ENCODE measurements at places on chromosomes 12 and 14. TPM values are rescaled to one million over a fixed set of nuclear protein-coding genes. Genes with fewer than 3 reads are reported as not detected.

Gene KCNK10
- not detected for total RNA-seq

- DNase-seq: no peak
These were observed 576.3 kb downstream of the KCNH5 start for GRCh38 chr14:62468946-62469345.

- no peak for DNase-seq
These were observed 65.7 kb downstream of the MOK start for GRCh38 chr14:102239231-102239630.

DNA sequence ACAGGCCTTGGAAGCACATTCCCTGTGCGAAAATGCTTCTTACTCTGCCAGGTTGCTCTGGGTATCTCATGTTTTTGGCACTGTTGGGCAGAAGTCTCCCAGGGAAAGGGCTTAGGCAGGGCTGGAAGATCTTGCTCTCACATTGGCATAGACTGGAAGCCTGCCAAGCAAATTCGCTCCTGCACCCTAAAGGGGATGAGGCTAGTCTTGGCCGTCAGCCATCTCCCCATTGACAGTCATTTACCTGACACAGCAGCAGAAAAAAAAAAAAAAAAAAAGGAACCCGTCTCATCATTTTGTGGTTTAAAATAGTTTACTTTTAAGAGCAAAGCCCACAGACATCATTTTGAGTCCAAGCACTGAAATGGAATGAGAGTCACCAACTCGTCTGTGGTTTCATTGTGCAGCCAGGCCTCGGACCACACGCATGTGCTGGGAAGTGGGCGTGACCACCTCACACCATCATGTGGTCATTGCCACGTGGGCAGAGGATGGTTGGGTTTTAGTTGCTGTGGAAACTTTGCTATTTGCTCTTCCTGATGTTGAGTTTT is 84.8 kb downstream of the NRXN3 start:
- DNase-seq: no peak

DNA sequence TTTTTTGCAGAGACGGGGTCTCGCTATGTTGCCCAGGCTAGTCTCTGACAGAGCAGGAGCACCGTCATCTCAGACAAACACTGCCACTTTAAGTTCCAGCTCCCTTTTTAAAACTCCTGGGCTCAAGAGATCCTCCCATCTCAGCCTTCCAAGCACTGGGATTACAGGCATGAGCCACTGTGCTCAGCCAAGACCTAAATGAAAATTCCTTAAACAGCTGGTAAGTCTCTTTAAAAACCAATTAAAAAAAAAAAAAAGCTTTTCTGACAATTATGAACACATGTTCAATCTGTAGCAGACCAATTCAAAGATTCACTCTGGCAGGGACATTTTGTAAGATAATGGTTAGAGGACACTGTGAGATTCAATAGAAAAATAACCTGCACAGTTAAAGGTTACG is 77.8 kb downstream of the HECTD4 start:
- no peak for DNase-seq

- peak; percentile 35 for DNase-seq
These were observed 22.3 kb downstream of the SNW1 start for GRCh38 chr14:77738559-77739250.

DNA sequence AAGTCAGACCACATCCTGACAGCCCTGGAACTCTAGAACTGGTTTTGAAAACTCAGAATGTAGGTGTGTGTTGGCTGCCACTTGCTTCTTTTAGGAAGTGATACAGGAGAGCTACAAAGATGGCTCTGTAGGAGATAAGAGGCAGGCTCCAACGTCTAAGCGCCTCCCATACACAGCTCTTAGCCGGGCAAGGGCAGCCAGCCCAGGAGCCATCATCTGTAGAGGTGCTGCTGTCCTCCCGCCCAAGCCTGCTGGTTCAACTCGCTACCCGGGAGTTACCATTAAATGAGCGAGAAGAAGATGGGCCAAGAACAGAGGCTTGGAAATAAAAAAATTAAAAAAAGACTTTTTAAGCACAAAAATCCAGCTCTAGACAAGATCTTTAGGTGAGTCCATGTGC is 61.2 kb upstream of the DIO3 start:
- DNase-seq: no peak

- peak; percentile 45 for DNase-seq
These were observed 55.1 kb downstream of the ERH start for GRCh38 chr14:69342928-69343525.

DNA sequence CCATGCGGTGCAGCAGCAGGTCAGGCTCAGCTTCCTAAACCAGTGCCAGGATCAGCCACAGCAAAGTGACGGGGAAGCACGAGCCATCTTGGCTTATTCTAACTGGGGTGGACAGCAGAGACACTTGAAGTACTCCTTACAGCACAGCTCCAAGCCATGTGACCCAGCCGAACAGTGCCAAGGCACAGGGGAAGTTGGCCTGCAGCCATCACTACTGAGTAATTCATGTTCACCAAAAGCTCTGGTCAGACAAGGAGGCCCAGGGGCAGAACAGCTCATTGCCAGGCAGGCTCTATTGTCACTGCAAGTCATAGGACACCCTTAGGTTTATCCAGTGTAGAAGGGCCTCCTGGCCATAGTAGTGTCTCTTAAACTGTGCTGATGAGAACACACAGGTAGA is 23.4 kb upstream of the SLC35F4 start:
- peak; percentile 55 for DNase-seq

GRCh38 chr12:12209043-12209442 is 57.8 kb downstream of the LRP6 start:
- no peak for DNase-seq

DNA sequence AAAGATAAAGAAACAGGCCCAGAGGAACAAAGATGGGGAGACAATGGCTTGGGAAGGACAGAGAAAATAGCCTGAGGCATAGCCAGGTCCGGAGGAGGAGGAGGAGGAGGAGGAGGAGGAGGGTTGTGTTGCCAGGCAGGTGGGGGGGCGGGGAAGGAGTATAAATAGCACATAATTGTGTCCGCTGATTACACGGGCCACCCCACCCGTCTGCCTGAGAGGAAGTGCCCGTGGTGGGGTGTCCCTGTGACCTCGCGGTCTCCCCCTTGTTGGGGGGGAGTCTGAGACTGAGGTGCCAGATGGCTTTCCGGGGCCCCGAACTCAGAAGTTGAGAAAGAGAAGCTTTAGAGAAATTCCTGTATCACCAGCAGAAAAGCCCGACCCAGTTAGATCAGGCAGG is 1.9 kb upstream of the SP7 start:
- no peak for DNase-seq

Gene BAZ1A
- total RNA-seq: 4.9 TPM

Gene FGF6
- not detected for total RNA-seq

DNA sequence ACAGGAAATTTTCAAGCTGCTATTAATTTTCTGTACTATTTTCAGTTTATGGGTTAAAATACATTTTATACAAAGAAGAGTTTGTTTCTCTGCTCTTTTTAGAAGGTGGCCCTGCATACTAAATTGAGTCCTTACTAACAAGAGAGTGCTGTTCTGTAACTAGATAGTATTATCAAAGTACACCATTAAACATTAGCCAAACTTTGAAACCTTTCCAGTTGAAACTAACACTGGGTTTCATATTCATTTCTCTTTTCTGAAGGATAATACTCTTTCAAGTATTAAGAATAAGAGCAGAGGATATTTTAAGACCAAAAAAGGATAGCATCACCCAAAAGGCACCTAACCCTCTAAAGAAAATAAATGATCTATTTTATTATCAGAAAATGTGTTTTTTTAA is 47.2 kb downstream of the PEBP1 start:
- DNase-seq: no peak

DNA sequence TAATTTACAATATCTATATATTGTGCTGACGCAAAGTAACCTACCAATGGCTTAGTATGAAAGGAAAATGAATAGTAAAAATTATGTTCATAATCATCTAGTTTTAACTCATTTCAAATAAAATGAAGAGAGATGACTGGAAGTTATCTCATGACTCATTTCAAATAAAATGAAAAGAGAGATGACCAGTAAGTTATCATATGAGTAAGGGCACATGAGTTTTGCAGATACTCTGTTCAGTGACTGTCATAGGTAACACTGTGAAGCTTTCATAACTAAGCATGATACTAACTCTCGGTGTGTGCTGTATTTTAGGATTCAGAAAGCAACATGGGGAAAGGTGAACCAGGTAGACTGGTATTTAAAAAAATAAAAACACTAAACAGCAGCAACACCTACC is 364.5 kb upstream of the DIO2 start:
- no peak for DNase-seq

GRCh38 chr14:24891987-24892496 is 157.9 kb downstream of the STXBP6 start:
- DNase-seq: no peak

DNA sequence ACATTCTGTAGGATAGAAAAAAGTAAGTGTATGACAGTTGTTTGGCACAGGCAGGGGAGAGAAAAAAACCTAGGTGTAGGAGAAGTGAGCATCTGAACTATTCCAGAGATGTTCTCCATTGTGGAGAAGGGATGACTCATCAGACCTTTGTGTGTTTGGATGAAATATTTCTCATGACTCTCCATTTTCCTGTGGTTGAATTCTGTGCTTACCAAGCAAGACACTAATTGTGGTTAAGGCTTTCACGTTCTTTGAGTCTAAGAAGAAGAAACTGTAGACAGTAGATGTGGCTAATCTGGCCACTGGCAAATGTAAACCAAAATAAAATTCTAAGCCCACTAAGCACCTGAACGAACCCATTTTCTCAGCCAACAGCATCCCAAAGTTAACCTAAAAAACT is 107.9 kb upstream of the GZMB start:
- DNase-seq: no peak

Gene ADAMTS20
- total RNA-seq: not detected

Gene GZMB
- total RNA-seq: 0.40 TPM

DNA sequence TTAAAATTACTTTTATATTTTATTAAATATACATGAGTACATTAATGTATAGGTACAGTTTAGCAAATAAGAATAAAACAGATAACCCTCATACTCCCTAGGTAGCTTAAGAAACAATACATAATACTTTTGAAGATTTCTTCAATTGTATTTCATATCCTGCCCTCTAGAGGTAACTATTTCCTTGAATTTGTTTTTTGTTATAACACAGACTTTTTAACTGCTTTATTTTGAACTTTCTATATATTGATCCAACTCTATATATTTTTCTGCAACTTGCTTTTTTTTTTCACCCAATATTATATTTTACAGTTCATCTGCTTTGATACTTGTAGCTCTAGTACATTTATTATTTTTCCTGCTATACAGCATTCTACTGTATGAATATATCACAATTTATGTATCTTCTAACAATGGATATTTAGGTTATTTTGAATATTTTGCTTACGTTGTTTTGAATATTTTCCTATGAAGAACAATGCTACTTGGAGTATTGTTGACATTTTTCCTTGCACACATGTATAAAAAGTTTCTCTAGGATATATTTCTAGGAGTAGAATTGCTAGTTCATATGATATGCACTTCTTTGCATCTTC is 72.8 kb upstream of the ABCD2 start:
- DNase-seq: no peak

Gene ERBB3
- total RNA-seq: 2.9 TPM

Gene TMEM52B
- not detected for total RNA-seq

GRCh38 chr12:130818272-130818634 is 20.8 kb downstream of the STX2 start:
- DNase-seq: no peak

DNA sequence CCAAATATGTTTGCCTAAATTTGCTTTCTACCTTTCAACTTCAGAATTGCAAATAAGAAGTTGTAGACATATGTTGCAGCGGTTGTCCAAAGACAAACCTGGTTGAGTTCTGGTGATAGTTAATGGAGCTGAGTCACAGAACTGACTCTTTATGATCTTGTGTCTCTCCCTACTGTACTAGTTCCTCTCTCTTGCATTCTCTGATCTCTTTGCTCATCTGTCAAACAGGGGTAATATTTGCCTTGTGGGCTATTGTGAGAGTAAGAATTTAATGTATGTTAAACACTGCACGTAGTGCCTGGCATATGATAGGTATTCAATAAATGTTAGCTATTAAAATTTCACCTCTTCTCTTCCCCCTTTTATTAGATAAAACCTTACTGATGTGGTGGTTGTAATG is 283.5 kb upstream of the RGS6 start:
- no peak for DNase-seq

Gene PLCZ1
- not detected for total RNA-seq

Gene E2F7
- total RNA-seq: 0.07 TPM

- no peak for DNase-seq
These were observed 131.9 kb downstream of the GRIN2B start for GRCh38 chr12:13849456-13849855.

DNA sequence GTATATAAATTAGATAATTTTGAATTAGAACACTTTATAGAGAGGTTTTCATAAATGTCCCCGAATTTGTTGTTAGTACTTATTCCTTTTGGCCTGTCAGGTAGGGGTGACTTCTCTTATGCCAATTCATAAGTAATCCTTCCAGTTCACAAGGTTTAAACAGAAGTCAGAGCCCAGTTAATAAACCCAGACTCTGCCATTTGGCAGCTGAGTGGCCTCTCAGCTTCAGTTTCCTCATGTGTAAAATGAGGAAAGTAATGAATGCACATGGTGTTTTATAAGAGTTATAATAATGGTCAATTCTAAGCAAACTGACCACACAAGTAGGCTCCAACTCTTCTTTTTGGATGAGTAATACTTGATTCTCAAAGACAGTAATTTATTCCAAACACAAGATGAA is 10.3 kb downstream of the MTERF2 start:
- DNase-seq: no peak

GRCh38 chr12:102726686-102727085 is 190.4 kb downstream of the PAH start:
- DNase-seq: no peak

GRCh38 chr12:43887397-43887796 is 51.5 kb downstream of the TMEM117 start:
- no peak for DNase-seq

Gene ANKRD52
- 28.5 TPM for total RNA-seq

DNA sequence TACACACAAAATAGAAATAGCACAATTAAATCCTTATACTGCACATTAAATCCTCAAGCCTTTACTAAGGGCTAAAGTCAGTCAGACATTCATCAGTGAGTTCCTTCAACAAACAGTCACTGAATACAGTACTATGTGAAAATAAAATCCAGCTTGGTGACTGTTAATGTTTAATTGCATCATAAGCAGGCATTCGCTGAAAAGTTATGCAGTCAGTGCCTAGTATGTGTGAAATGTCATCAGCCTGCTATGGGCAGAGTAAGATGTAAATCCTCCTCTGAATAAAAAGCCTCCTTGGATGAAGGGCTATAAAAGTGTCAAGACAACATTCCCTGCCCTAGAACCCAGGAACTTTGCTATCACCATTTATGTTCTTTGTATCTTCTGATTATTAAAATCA is 116.4 kb downstream of the PRICKLE1 start:
- no peak for DNase-seq

GRCh38 chr12:52082988-52083637 is 3.6 kb downstream of the SMIM41 start:
- peak; percentile 75 for DNase-seq

All from left ventricle myocardium superior (tissue), 1 donor.